ENCODE measurements at places on chromosomes 12 and 14.

- DNase-seq = no peak
Observed at GRCh38 chr12:40223646-40224045, 1.2 kb upstream of the LRRK2 start.

DNA sequence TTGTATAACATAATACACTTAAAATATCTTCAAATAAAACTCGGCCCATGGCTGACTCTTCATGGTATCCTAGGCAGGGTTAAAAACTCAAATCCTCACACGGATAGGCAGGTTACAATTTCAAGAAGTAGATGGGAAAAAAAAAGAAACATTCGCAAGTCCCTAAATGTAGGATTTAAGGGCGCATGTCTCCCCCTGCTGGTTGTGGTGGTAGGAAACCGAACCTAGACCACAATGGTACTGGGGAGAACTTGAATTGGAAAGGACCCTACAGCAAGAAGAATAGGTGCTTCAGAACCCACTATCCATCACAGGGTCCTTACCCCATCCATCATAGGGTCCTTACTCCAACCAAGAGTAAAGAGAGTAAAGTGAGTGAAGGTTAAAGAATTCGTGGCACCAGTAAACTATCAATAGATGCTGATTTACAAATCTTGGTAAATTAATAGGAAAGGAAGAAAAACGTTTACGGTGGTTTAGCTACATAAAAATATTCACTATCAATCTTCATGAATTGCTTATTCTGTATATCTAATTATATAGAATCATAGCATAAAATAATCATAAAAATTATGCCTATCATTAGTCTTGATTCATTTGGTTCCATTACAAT is 3.3 kb upstream of the CIPC start:
- DNase-seq = peak; percentile 50

- DNase-seq = no peak
Observed at GRCh38 chr12:3081091-3081490, 3.9 kb downstream of the TSPAN9 start.

- DNase-seq = no peak
Observed at GRCh38 chr14:59333668-59334067, 131.5 kb downstream of the GPR135 start.

DNA sequence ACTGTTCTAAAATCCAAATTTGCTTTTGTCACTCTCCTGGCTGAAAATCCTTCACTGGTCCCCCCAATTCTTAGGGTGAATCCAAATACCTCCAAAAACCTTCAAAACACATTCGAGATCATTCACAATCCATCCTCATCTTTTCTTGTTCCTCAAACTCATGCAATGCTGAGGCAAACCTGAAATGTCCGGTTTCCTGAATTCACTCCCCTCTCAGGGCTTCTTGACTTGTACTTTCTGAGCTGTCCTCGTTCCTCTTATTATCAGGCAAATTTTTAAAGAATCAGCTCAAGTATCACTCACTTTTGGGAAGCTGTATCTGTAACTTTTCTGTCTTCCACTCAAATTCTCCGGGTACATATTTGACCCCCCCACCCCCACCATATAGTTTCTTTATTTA is 84.9 kb upstream of the DUSP6 start:
- DNase-seq = no peak

GRCh38 chr12:102167821-102168604 is 29.6 kb downstream of the PMCH start:
- no peak for DNase-seq

- DNase-seq = no peak
Observed at GRCh38 chr14:95303552-95303951, 16.2 kb downstream of the CLMN start.

DNA sequence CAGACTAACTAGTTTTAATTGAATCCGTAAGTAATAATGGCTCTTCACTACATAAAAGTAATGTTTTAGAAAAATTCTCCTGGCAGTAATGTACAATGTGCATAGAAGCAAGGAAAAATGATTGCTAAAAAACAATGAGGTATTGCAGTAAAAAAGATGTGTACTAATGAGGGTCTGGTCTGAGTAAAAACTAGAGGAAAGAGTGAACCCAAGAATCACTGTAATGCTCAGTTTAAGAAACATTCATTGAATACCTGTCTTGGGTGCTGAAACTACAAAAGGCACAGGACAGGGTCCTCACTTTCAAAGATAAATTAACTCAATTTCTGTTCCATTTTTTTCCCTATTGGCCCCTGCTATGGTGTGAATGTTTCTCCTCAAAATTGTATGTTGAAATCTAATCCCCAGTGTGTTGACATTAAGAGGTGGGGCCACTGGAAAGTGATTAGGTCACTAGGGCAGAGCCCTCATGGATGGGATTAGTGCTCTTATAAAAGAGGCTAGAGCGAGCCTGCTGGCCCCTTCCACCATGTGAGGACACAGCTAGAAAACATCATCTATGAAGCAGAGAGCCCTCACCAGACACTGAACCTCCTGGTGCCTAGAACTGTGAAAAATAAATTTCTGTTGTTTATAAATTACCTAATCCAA is 51.6 kb downstream of the RPS6KA5 start:
- no peak for DNase-seq

DNA sequence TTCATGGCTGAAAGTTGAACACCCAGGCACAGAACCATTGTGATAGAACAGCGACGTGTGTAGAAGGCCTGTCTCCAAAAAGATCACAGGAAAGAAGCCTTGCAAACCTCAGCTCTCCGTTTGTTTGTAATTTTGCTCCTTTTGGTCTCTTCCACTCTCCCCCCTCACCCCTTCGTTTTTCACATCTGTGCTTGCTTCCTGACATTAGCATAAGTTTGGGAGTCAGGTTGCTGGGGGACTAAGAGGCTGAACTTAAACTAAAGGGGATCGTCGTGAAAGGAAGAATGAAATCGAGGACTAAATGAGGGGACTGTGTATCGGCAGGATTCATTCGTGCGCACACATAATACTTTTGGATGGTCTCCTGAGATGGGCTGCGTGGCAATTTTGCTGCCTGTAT is 200.6 kb downstream of the BCAT1 start:
- DNase-seq = no peak

DNA sequence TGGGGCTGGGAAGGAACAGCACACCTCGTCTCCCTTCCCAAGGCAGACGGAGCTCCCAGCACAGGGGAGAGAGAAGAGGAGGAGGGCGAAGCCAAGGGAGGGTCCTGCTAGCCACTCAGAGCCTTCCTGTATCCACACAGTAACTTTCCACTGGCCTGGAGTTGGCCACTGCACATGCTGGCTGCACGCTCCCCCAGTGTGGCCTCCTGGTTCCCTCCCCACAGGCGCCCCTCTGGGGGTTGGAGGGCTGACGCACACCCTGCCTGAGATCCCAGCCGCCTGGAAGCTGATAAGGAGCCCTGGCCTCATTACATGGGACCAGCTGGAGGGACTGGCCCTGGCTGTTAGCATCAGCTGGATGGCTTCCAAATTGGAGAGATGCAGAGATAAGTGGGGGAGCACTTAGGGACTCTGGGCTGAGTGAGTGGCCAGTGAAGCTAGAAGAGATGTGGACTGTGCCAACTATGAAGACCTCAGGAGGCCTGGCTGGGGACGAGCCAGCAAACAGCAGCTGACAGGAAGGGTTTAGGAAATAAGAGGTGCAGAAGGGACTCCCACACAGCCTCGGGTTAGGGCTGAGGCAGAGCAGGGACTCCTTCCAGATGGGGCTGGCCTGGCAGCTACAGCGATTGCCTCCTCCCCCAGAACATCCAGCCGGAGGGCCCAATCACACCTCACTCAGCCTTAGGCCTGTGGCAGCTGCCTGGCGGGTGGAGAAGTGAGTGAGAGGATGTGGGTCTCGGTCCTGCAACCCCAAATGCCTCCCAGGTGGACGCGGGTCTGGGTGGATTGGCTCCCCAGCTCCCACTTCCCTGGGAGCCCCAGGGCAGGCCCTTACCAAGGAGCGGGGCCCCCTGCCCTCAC is 26.3 kb upstream of the BCDIN3D start:
- DNase-seq = peak; percentile 17

DNA sequence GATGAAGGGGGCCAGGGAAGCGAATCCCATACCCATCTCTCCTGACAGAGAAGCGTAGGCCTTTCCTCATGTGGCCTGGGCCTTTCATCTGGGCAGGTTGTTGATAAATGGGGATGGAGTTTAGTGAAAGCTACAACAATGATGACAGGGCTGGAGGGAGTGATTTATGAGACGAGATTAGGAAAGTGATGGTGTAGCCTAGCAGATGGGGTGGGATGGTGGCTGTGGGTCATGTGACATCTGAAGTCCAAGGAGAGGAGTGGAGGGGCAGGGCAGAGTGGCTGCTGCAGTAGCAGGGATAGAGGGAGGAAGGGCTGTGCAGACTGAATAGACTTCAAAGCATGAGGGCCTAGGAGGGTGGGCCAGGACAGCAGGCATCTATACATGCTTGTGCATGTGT is 85.5 kb downstream of the ADCK1 start:
- DNase-seq = no peak

DNA sequence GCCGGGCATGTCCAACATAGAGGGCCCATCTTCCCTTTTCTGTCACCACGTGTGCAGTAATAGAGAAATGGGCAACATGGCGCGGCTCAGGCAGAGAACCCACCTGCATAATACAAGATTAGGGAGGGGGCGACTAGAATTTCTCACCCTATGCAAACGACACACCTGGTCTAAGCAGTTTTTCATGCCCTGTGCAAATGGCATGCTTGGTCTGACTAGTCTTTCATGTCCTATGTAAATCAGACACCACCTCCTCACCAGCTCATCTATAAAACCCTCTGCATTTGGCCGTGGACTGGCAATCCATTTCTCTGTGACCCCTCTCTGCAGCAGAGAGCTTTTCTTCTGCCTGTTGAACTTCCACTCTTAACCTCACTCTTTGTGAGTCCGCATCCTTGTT is 180.2 kb upstream of the PZP start:
- DNase-seq = no peak

Data from NCI-H774 (cell line).